ENCODE measurements at places on chromosomes 6 and 20. TPM values are rescaled to one million over a fixed set of nuclear protein-coding genes. Genes with fewer than 3 reads are reported as not detected.

Gene MED23
- 7.1 TPM for total RNA-seq

Gene RWDD2A
- 1.6 TPM for total RNA-seq

Gene PGC
- total RNA-seq: not detected

Gene LTA
- 0.23 TPM for total RNA-seq

Gene ENPP1
- 1.2 TPM for total RNA-seq

Gene ENPP4
- total RNA-seq: 0.40 TPM

Gene GHRH
- not detected for total RNA-seq

Gene BCAS4
- 31.1 TPM for total RNA-seq

All from A549 treated with CORT108297 at 1 μM for 4 hours (cell line).